ENCODE measurements at places on chromosomes 7 and 10.

GRCh38 chr10:7389346-7389745 lies 21.5 kb downstream of the SFMBT2 start:
- no peak for DNase-seq

- DNase-seq: no peak
These were observed 299.1 kb downstream of the LHFPL3 start for GRCh38 chr7:104627516-104627915.

DNA sequence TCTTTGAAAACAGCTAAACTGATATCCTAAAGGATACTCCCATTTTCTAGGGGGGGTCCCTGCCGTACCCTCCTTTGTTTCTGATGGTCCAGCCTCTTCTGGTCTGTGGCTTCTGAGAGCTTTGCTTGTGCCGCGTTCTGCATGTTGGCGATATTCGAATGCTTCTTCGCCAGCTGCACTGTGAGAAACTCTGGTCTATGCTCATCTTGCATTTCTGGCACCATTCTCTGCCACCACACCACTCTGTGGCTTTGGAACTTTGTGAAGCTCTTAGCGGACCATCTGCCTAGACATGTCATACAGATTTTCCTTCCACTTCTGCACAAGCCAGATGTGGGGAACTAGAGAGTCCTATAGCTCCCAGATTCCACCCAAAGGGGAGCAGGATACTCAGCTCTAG lies 197.2 kb downstream of the REEP3 start:
- DNase-seq: no peak

GRCh38 chr7:105325216-105325904 lies 63.4 kb downstream of the SRPK2 start:
- no peak for DNase-seq
